GM19239 (cell line): ENCODE measurements at places on chromosomes 16 and 17.

DNA sequence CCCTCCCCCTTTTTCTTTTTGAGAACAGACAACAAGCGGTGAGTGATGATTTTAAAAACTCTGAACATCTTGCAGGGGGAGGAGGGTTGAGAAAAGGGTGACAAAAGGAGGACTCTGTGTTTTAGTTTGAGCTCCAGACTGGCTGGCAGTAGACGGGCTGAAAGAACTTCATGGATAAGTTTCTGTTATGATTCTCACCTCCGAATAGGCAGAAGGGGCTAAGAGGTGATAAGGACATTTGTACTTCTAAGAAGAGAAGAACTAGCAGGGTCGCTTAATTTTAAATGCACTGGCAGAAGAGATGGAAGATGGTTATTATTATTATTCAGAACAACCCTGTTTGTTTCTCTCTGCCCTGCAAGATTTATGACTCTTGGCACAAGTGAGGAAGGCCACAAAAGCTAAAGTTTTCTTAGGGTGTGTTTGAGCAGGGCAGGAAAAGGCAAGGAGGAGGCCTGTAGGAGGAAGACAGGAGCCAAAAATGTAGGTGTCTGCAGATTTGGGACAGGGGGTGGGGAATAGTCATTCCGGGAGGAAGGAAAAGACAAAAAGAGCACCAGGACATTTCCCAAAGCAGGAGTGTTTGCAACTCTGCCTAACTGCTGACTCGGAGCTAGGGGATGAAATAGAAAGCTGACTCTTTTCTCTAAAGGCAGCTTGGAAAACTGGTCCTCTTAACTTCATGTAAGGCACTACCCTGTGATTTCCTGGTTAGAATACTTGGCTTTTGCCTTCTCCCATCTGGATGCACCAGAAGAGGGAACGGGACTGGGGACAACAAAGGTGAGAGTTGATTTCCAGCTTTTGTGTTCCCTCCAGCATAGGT, 11.9 kb upstream of the HOXB2 start:
- DNase-seq: no peak

- no peak for DNase-seq
These were observed 46.1 kb upstream of the NKD1 start for GRCh38 chr16:50501986-50502615.

DNA sequence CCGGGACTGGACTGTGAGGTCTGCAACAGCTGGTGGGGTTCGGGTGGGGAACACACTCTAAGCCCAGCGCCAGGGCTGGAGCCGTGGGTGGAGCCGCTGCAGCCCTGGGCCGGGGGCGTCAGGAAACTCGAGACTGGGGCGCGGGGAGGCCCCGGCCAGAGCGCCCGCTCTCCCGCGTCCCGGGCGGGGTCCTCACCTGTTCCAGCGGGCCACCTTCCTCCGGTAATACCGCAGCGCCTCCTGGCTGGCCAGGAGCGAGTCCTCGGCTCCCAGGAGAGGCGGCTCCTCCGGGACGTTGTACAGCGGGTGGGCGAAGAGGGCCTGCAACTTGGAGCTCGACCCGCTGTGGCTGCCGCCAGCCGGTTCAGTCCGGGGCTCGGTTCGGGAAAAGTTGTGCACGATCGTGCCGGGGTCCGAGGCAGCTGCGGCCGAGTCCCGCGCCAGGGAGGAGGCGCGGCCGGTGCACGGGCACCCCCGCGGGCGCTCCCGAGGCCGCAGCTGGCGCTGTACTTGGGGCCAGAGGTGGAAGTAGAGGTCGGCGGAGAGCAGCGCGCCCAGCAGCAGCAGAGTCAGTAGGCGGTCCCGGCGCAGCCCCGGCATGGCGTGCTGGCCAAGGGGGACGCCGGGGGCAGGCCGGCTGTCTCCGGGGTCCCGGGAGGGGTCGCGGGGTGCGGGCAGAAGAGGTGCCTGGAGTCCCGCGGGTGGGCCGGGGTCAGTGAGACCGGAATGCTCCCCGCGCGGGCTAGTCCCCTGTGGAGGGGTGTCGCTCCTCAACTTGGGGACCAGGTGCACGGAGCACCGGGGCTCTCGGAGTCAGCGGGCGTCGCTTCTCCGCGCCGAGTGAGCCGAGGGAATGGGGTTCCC, 868 bp downstream of the FAM20A start:
- no peak for DNase-seq

DNA sequence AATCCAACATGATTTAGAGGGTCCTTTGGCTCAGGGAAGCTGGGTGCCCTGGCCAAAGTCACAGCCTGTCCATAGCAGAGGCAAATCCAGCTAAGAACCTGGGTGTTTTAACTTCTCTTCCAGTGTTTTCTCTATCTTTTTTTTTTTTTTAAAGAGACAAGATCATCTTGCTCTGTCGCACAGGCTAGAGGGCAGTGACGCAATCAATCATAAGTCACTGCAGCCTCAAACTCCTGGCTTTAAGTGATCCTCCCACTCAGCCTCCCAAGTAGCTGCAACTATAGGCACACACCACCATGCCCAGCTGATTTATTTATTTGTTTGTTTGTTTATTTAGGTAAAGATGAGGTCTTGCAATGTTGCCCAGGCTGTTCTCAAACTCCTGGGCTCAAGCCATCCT, 14.8 kb upstream of the GRIN2A start:
- DNase-seq: no peak

DNA sequence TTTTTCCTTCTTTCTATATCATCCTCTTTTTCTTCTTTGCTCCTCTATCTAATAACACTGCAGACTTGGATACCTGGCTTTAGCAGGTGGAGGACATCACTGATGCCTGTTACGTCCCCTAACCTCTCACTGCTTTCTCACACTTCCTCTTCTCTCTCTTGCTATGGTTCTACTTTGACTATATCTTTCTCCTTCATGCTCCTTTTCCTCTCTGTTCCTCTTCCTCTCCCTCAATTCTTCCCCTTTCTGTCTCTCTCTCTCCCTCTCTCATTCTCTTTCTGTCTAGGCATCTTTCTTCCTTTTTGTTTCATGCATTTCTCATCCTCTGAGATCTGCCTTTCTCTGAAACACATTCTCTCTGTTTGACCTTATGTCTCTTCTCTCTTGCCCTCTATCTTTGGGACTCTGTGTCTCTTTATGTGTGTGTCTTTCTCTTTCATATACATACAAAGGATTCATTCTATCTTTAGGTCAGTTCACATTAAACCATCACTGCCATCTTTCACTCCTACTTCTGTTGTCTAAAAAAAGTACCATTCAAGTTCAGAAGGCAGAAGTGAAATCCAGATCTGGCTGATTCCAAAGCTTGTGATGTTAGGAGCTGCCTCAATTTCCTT, 353.7 kb downstream of the SHISA9 start:
- DNase-seq: no peak

DNA sequence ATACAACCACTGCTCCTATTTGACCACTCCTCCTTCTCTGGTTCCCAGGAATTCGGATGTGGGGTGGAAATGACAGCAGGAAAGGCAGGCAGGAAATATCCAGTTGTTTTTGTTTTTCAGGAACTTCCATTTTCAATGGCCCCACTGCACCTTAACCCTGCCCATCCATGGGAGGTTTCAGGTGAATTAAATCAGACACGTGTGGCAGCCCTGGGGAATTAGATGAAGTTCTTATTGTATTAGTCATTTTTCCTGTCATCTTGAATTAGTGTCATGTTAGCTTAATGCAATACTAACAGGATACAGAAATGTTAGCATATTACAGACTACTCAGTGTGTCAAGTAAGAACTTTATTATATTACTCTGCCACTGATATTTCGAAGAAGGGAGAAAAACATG, 146.4 kb downstream of the CHD9NB start:
- no peak for DNase-seq

- DNase-seq: no peak
These were observed 106.1 kb downstream of the ZNF423 start for GRCh38 chr16:49749816-49750215.
